Lower leg skin (tissue), 4 donors: ENCODE measurements at places on chromosomes 2 and 18. TPM values are rescaled to one million over a fixed set of nuclear protein-coding genes. Genes with fewer than 3 reads are reported as not detected.

RAB27B gene
- 26.2 TPM for total RNA-seq

CRYGD gene
- not detected for total RNA-seq

SLC14A1 gene
- total RNA-seq, result 0.59 TPM

EMX1 gene
- 0.26 TPM for total RNA-seq

DLX1 gene
- total RNA-seq, result 0.52 TPM

KIF1A gene
- total RNA-seq, result 4.3 TPM

CDH7 gene
- 0.15 TPM for total RNA-seq

SERPINB12 gene
- 185 TPM for total RNA-seq

RTKN gene
- total RNA-seq, result 44.9 TPM

ANKRD30B gene
- 0.10 TPM for total RNA-seq

CENPA gene
- 3.2 TPM for total RNA-seq

IL1R1 gene
- 45.8 TPM for total RNA-seq

APCDD1 gene
- 169 TPM for total RNA-seq

IL37 gene
- 138 TPM for total RNA-seq

FAM237A gene
- not detected for total RNA-seq

SPAST gene
- 21.0 TPM for total RNA-seq

XIRP2 gene
- not detected for total RNA-seq

OSBPL6 gene
- total RNA-seq, result 22.4 TPM

ZSCAN30 gene
- total RNA-seq, result 5.5 TPM

TFCP2L1 gene
- total RNA-seq, result 18.3 TPM
